ENCODE measurements at places on chromosomes 2 and 18. TPM values are rescaled to one million over a fixed set of nuclear protein-coding genes. Genes with fewer than 3 reads are reported as not detected.

The CCDC74B gene
- total RNA-seq = 0.99 TPM

The COQ10B gene
- 9.6 TPM for total RNA-seq

The GPR17 gene
- total RNA-seq = not detected

The CPS1 gene
- 2.9 TPM for total RNA-seq

The MOCOS gene
- total RNA-seq = 1.0 TPM

The KDSR gene
- 14.5 TPM for total RNA-seq

The PFN4 gene
- not detected for total RNA-seq

The FBXO36 gene
- 2.0 TPM for total RNA-seq

The IL1RL1 gene
- total RNA-seq = 15.3 TPM

The CD207 gene
- total RNA-seq = not detected

The IL37 gene
- not detected for total RNA-seq

The EPAS1 gene
- 58.4 TPM for total RNA-seq

The SETBP1 gene
- total RNA-seq = 37.2 TPM

The RGPD4 gene
- total RNA-seq = not detected

The CRYGD gene
- total RNA-seq = not detected

The G6PC2 gene
- 35.3 TPM for total RNA-seq

The ZNF804A gene
- not detected for total RNA-seq

The TTN gene
- 94.6 TPM for total RNA-seq

The CFAP65 gene
- total RNA-seq = not detected

The ADAM23 gene
- under 0.01 TPM for total RNA-seq

The DSG4 gene
- not detected for total RNA-seq

The RPL37A gene
- total RNA-seq = 1,069 TPM

The TEKT4 gene
- not detected for total RNA-seq

The MGAT4A gene
- total RNA-seq = 72.4 TPM

The CDK5R2 gene
- not detected for total RNA-seq

The TUBB8B gene
- not detected for total RNA-seq

The EMX1 gene
- 0.33 TPM for total RNA-seq

The DSG2 gene
- total RNA-seq = 19.1 TPM

The C1GALT1C1L gene
- 2.6 TPM for total RNA-seq

The FOSL2 gene
- total RNA-seq = 27.5 TPM

The FHL2 gene
- total RNA-seq = 21.8 TPM

The HOXD11 gene
- not detected for total RNA-seq

The CASP10 gene
- 6.0 TPM for total RNA-seq

The MYO3B gene
- total RNA-seq = 2.0 TPM

The NTSR2 gene
- not detected for total RNA-seq

The ANKRD30B gene
- total RNA-seq = 0.26 TPM

The DCDC2C gene
- not detected for total RNA-seq

The COL4A4 gene
- 10.5 TPM for total RNA-seq

The DLGAP1 gene
- 0.52 TPM for total RNA-seq

The PKP4 gene
- 36.3 TPM for total RNA-seq

The STARD6 gene
- not detected for total RNA-seq

The EGR4 gene
- not detected for total RNA-seq

The FBXO11 gene
- total RNA-seq = 41.0 TPM

The RTKN gene
- 36.1 TPM for total RNA-seq

The PLEKHB2 gene
- 22.4 TPM for total RNA-seq

The CXCR1 gene
- not detected for total RNA-seq

The FEV gene
- total RNA-seq = not detected

The CTIF gene
- 24.4 TPM for total RNA-seq
